Panc1 (cell line): ENCODE measurements at places on chromosomes 6 and 20.

GRCh38 chr6:90892271-90892670 lies 305.4 kb upstream of the MAP3K7 start:
- no peak for DNase-seq

DNA sequence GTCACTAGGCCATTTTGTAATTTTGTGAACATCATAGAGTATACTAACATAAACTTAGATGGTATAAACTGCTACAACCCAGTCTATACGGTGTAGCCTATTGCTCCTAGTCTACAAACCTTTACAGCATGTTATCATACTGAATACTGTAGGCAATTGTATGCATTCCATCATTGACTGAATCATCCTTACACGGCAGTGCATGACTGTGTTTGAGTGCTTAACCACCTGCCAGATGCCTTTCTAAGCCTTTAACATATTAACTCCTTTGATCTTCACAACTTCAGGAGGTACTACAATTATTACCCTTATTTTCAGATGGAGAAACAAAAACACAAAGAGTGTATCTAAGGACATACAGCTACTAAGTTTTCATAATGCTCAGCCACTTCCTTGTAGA lies 14.0 kb downstream of the DPPA5 start:
- DNase-seq: no peak

GRCh38 chr6:10659699-10660348 lies 34.6 kb downstream of the C6orf52 start:
- DNase-seq: no peak

- DNase-seq: no peak
Measured at GRCh38 chr20:764255-764654, 4.0 kb downstream of the SLC52A3 start.

DNA sequence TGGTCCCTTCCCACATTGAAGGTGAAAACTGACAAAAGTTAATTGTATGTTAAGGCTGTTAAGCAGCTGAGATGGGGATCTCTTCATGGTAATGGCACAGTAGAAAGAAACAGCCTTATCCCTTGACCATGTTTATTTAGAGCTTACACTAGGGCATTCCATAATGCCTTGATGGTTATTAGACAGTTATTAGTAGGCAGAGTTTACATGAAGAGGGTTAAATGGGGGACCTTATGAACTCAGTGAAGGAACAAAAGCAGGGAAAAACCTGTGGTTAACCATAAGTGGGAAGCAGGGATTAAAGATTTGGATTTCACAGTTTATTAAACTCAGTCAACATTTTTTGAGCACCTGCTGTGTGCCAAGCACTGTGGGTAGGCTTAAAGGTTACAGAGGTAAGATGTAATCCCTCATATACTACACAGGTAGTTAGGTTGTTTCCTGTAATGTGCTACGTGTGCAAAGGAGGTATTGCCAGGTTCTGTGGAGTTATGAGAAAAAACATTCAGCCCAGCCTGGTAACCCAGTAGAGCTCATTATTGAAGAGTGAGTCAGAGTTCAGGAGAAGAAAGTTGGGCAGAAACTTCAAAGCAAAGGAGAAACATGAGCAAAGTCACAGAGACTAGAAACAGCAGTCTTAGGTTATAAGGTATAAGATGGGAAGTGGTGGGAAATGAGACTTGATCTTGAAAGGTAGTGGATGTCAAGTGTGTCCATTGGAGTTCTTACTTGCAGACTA lies 32.3 kb upstream of the GNRH2 start:
- DNase-seq: no peak

DNA sequence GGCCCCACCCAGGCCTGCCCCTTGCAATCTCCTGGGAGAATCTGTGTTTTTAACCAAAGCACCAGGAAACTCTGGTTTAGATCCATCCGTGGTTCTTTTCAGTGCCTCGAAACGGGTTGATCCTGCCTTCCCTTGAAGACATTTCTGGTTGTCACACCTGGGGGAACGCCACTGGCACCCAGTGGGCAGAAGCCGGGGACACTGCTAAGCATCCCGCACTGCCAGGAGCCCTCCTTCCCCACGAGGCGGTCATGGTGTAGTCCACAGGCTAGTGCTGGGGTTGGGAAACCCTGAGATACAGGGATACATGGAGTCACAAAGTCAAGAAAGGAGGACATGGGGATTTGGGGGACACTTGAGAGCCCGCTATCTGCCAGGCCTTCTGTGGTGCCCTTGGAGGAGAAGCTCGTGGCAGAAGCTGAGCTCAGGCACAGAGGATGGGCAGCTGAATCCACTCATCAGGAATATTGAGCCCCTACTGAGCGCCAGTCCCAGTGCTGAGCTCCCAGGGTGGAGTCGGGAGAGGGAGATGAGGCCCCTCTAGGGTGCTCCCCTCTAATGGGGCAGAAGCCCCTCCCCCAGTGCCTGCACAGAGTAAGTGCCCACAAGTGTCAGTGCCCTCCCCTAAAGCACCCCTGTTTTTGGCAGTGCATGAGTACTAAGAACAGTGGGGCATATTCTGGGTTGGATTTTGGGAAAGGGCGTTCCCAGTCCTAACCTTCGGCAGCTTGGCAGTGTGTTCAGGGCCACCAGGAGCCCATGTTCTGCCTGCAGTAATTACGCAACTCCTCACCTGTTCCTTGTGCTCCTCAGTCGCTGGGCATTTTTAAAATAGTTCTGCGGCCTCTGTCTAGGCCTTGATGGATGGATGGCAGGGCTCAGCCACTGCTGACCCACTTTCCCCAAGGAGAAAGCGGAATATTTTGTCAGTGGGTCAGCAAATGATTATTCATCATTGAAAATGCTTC lies 25.6 kb upstream of the PHACTR3 start:
- DNase-seq: no peak

DNA sequence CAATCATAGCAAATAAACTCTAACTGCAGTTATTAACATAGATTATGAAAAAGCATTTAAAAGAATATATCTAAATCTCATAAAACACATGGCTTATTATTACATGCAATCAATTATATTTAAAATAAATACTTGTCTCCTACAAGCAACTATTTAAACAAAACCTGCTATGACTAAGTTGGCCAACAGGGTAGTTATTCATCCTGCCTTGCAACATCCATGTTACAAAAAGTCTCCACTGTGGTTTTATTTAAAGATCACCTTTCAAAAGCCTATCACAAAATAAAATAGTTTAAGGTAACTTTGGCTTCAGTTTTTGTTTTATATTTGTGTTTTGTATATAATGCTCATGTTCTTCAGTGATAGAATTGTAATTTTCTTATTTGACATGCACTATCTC lies 1127.0 kb upstream of the MAP3K7 start:
- DNase-seq: no peak

DNA sequence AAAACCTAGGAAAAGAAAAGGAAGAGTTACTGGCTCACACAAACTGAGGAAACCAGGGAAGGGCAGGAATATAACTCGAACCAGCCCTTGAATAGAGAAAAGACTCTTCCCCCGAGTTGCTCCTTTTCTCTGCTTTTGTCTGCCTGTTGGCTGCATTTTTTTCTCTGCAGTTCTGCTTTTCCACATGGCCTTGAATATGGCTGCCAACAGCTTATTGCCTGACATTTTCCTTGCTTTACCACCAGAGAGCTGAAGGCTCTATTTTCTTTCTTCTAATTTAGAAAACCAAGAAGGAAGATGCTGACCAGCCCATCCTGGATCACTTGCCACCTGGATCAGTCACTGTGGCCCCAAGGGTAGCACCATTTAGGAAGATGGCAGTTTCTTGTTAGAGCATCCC lies 164.8 kb upstream of the MAN1A1 start:
- no peak for DNase-seq

DNA sequence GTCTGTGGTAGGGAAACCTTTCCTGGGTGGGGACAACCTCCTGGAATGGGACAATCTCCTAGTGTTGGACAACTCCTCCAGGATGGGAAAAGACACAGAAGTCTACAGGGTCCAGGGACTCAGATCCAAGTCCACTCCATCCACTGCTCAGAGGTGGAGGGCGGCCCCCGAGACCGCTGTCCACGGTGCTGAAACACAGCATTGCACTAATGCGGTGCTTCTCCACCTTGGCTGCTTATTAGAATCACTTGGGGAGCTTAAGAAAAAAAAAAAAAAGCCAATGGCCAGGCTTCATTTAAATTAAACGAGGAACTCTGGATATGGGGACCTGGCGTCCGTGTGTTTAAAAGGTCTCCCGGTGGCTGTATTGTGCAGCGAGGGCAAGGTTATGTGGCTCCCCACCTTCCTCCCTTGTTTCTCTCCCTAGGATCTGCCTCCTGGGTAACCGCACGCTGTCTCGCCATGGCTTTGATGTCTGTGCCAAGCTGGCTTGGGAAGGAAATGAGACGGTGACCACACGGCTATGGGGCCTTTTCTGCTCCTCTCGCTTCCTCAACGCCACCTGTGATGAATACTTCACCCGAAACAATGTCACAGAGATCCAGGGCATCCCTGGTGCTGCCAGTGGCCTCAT lies 12.0 kb downstream of the SLC12A5 start:
- no peak for DNase-seq

- DNase-seq: no peak
Measured at GRCh38 chr6:126118936-126119335, 132.6 kb downstream of the TRMT11 start.

GRCh38 chr20:61052195-61052750 lies 199.8 kb upstream of the CDH4 start:
- no peak for DNase-seq

GRCh38 chr20:5936238-5936637 lies 14.1 kb downstream of the TRMT6 start:
- no peak for DNase-seq

- peak; percentile 25 for DNase-seq
Measured at GRCh38 chr20:7924692-7925091, 15.6 kb downstream of the HAO1 start.

- no peak for DNase-seq
Measured at GRCh38 chr6:4478098-4478497, 298.1 kb upstream of the CDYL start.

- DNase-seq: no peak
Measured at GRCh38 chr6:169938262-169938701, 186.9 kb downstream of the ERMARD start.

- no peak for DNase-seq
Measured at GRCh38 chr6:147131532-147132128, 72.6 kb upstream of the STXBP5 start.

- no peak for DNase-seq
Measured at GRCh38 chr6:43917878-43918382, 147.9 kb downstream of the VEGFA start.

DNA sequence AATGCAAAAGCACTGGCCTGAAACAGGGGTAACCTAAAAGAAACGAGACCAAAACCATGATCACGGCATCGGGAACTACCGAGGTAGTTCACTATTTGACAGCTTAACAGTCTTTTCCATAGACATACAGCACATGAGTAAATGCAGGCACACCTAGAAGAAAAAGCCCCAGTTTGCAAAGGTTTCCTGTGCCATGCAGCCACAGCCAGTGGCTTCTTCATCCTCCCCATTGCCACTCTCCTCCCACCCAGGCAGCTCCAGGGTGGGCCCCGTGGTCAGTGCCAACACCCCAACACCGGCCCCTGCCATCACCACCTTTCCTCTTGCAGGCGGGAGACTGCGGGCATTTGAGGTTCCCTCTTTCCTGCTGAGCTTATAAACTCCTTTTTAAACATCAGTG lies 115.4 kb downstream of the SLC23A2 start:
- DNase-seq: no peak

DNA sequence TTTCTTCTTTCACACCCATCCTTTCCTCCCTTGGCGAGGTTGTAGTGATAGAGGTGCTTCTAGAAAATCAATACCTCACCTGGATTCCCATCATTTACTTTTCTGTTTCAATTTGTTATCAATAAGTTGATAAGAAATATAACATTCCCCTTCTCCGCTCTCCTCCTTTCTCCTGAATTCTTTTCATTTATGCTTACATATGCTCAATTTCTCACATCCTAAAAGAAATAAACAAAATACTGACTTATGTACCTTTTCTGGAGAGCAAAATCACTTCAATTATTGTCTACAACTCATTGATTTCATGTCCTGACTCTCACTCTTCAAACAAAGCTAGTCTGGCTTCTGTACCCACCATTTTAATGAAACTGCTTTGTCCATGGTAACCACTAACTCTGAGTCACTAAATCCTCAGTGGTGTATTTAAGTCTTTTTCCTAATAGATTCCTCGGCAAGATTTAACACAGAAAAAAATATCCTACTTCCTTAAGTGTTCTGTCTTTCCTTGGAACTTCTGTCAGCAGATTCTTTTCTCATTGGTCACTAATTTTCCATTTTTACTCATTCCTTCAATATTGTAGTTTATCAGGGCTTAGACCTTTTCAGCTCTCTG lies 289.6 kb downstream of the RFPL4B start:
- no peak for DNase-seq

GRCh38 chr20:9179867-9180266 lies 111.0 kb downstream of the PLCB4 start:
- no peak for DNase-seq

DNA sequence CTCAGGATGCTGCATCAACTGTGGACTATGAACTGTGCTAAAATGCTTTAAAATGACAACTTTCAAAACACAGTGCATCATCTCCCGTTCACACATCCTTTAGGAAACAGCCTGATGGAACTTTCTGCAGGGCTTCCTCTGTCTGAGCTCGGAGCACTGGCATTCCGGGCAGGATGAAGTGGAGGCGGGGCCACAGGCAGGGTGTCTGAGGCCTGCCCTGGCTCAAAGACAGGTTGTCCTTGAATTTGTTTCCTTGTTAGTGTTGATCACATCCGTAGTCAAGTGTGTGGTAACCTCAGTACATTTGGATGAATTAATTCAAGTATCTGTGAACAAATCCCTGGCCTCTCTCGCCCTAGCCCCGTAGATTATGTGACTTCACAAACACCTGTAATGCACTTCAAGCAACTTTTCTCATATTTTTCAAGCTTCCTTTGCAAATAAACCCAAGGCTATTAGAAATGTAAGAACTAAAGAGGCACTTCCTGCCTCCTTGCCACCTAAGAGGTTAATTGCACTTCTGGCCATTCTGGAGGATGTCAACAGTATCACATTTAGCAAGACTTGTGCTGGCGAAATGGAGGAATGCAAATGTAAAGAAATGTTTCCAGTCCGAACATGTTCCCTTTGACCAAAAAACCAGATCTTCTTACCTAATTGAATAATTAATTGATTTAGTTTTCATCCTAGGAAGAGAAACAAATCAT lies 3.1 kb downstream of the CD93 start:
- no peak for DNase-seq

GRCh38 chr6:53161481-53162009 lies 12.9 kb upstream of the GCM1 start:
- DNase-seq: no peak

- no peak for DNase-seq
Measured at GRCh38 chr6:45533386-45533785, 155.7 kb upstream of the SUPT3H start.

DNA sequence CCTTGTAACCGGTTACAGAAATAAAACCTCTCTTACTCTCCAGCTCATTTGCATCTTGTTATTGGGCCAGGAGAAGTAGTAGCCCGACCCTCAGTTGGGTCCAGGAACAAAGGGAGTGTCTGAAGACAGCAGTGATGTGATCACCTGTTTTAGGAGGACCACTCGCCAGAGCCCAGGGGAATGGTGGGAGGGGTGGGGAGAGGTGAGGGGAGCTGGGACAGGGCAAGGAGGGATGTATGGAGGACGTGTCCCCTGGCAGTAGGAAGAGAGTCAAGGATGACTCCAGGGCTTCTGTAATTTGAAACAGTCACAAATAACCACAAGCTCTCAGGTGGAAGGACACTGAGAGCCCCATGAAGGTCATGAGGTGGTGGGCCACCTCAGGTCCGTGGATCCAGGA lies 1.4 kb upstream of the PCMTD2 start:
- DNase-seq: no peak

- DNase-seq: no peak
Measured at GRCh38 chr20:10076126-10077080, 41.6 kb downstream of the ANKEF1 start.
